ENCODE measurements at places on chromosomes 5 and 9. TPM values are rescaled to one million over a fixed set of nuclear protein-coding genes. Genes with fewer than 3 reads are reported as not detected.

GRCh38 chr5:111784491-111785181, 27.6 kb upstream of the NREP start:
- DNase-seq, result no peak
- H3K27me3 ChIP-seq, result no peaks in the 10 kb centered on the region
- H3K36me3 ChIP-seq, result no peaks in the 10 kb centered on the region
- H3K27ac ChIP-seq, result peak overlapping the region; percentile 58

DNA sequence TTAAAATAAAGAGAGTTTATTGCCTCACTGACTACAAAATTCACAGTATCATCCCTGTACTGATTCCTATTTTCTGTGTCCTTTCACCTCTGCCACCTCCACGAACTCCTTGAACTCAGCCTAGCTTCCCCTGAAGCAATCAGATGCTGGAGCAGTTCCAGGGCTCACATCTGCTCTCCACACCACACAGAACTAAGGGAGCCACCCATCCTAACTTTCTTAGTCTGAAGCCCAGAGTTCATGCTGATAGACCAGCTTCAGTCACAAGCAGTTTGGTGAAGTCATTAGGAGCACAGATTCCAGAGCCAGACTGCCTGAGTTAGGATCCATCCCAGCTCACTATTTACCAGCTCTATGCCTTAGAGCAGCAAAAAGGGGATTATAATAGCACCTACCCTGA, 15.6 kb upstream of the EPB41L4A start:
- no peak overlapping the region for H3K4me3 ChIP-seq
- H3K4me1 ChIP-seq, result no peaks in the 10 kb centered on the region
- H3K27ac ChIP-seq, result no peak overlapping the region
- no peaks in the 10 kb centered on the region for H3K27me3 ChIP-seq
- H3K36me3 ChIP-seq, result no peaks in the 10 kb centered on the region

DNA sequence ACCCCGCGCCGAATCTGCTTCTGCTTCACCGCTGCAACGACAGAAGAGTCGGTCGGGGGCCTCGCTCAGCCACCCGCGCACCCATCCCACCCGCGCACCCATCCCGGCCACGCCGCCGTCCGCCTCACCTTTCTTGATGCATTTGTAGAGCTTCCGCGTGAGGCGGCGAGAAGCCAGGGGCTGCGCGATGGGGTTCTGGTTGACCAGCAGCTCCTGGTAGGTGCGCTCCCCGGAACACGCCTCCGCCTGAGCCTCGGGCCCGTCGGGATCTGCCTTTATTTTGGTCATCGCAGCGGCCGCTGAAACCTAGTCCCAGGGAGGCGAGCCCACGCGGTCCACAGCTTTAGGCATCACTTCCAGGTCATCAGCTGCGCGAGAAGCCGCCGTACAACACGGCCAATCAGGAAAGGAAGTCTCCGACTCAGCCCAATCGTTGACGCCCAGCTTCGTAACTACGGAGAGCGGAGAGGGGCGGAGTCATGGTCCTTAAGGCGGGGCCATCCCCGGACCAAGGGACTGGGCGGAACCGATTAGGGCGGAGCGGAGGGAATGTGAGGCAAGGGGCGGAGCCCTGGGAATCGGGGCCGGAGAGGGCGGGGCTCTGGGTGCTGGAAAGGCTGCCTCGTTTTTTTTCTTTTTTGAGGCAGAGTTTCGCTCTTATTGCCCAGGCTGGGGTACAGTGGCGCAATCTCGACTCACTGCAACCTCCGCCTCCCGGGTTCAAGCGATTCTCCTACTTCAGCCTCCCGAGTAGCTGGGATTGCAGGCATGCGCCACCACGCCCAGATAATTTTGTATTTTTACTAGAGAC, at the start of gene NHP2:
Gene NHP2 (minus strand): TSS at position 356 of the 811 bp plus-strand sequence. CDS start 68 bp downstream, at position 288.
- no peaks in the 10 kb centered on the region for H3K27me3 ChIP-seq
- H3K36me3 ChIP-seq, result peaks cover 19% of the 10 kb centered on the region
- peaks cover 7% of the 10 kb centered on the region for H3K4me1 ChIP-seq
- DNase-seq, result peak; percentile 99

- DNase-seq, result no peak
- no peaks in the 10 kb centered on the region for H3K4me1 ChIP-seq
- no peaks in the 10 kb centered on the region for H3K36me3 ChIP-seq
- no peak overlapping the region for H3K4me3 ChIP-seq
- no peak overlapping the region for H3K27ac ChIP-seq
Measured at GRCh38 chr5:156707750-156708149, 142.3 kb upstream of the PPP1R2B start.

DNA sequence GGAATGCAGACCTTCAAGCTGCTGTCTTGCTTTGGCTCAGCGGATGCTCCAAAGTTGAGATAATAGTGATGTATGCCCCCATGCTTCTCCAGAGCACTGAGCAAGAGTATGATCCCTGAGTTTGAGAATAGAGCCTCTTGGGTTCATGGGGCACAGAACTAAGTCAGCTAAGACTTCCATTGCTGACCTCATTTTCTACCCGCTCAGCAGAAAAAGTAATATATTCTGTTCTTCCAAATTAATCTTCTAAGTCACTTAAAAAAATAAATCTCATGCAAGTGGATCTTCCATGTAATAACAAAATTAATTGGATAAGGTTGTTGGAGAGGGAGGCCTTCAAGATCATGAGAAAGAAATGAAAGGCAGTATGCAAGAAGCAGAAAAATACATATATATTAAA, 483.9 kb downstream of the DNAH5 start:
- no peak overlapping the region for H3K4me3 ChIP-seq
- no peak overlapping the region for H3K27ac ChIP-seq
- no peaks in the 10 kb centered on the region for H3K27me3 ChIP-seq
- H3K36me3 ChIP-seq, result no peaks in the 10 kb centered on the region
- DNase-seq, result no peak

- DNase-seq, result peak; percentile 80
- H3K27ac ChIP-seq, result peak overlapping the region; percentile 90
- no peaks in the 10 kb centered on the region for H3K27me3 ChIP-seq
Measured at GRCh38 chr5:66958201-66958979, 238.2 kb downstream of the CD180 start.

GRCh38 chr5:145979270-145980223, 43.2 kb downstream of the SH3RF2 start:
- DNase-seq, result no peak
- no peaks in the 10 kb centered on the region for H3K36me3 ChIP-seq
- no peak overlapping the region for H3K4me3 ChIP-seq
- no peak overlapping the region for H3K27ac ChIP-seq
- H3K27me3 ChIP-seq, result no peaks in the 10 kb centered on the region
- H3K4me1 ChIP-seq, result peaks cover 5% of the 10 kb centered on the region

- peak overlapping the region; percentile 47 for H3K27ac ChIP-seq
- no peaks in the 10 kb centered on the region for H3K36me3 ChIP-seq
- H3K4me3 ChIP-seq, result no peak overlapping the region
- H3K27me3 ChIP-seq, result no peaks in the 10 kb centered on the region
- DNase-seq, result peak; percentile 44
Measured at GRCh38 chr5:151085517-151086041, 4.7 kb upstream of the TNIP1 start.

DNA sequence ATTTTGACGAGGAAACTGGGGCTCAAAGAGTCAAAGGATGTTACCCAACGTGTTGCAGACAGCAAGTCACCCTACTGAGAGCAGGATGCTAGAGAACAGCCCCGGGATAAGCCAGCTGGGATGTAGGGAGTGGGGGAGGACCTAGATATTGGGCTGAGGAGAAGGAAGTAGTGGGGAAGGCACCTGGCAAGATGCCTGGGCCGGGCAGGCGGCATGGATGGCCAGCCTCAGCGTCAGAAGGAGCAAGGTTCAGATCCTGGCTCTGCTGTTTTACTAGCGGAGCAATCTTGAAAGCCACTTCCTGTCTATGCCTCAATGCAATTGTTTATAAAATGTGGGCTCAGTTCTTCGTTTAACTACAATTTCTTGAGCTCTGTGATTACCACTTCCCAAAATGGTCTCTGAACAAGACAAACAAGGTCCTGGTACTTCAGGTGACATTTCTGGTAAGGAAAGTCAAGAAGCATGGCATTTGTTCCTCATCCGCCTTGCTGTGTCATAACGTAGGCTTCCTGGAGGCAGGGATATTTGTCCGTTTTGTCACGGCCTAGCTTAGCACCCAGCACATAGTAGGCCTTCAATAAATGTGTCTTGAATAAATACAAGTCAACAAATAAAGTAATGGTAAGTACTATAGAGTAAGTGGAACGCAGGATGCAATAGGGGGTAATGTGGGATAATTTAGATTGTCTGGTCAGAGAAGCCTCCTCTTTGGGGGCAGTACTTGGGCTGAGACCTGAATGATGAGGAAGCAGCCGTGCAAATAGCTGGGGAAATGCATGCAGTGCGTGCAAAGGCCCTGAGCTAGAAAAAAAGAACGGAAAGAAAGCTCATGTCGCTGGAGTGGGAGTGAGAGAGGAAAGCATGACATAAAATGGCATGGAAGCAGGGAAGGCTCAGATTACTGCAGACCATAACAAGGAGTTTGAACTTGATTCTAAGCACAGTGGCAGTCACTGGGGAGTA, 70.5 kb downstream of the SMIM23 start:
- no peaks in the 10 kb centered on the region for H3K27me3 ChIP-seq
- H3K27ac ChIP-seq, result no peak overlapping the region
- no peaks in the 10 kb centered on the region for H3K36me3 ChIP-seq
- DNase-seq, result peak; percentile 32

DNA sequence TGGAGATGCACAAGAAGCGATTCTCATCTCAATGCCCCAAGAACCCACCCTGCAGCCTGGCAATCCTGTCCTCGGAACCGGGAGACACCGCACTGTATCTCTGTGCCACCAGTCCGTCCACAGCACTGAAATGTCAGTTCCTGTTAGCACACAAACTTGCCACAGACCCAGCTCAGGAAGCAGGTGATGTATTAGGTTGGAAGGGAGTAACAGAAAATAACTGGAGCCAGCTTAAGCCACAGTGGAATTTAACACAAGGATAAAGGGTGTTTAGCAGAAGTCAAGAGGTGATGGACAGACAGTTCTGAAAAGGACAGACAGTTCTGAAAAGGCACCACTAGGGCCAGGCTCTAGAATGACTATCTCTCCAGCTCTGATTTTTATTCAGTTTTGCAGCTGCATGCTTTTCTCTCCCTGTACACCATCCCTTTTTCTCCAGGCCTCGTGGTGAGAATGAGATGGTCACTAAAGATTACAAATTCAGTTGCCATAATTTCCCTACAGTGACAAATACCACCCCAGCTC, 114.4 kb downstream of the ANKRD18B start:
- H3K27me3 ChIP-seq, result peaks cover 41% of the 10 kb centered on the region
- DNase-seq, result no peak
- H3K4me3 ChIP-seq, result no peak overlapping the region
- no peaks in the 10 kb centered on the region for H3K4me1 ChIP-seq
- H3K36me3 ChIP-seq, result no peaks in the 10 kb centered on the region

DNA sequence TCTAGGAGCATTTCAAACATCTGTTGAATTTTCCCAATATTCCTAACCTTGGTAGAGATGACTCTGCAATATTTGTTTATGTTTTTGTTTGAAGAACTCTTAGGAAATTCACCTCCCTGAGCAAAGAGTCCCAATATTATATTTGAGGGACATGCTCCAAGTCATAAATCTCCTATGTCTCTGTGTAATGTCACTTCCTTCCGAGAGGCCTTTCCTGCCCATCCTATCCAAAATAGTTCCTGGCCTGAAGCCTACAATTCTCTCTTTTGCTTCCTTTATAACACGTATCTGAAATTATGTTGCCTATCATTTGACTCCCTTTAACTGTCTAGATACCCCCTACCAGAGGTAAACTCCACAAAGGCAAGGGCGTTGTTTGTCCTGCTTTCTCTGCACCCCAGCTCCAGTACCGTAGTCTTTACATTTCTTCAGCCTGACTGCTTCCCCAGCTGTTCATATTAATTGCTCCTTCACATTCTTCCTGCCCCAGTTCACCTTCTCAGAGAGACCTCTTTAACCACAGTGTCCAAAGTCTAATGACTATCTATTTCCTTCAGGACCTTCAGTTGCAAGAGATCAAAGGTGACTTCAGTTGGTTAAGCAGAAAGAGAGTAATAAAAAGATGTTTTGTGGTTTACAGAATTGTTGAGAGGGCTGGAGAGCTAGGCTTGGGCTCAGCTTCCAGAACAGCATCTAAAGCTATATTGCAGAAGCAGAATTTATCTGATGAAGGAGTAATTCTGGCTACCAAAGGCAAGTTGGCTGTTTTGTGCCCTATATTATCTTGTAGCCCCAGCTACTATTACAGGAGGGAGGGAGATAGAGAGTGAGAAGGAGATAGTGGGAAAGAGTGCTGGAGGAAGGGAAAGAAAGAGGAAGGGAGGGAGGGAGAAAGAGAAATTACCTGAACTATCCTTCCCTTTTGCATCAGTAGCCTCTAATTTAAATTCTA, 109.3 kb upstream of the TMEM161B start:
- no peaks in the 10 kb centered on the region for H3K4me1 ChIP-seq
- DNase-seq, result no peak
- H3K27ac ChIP-seq, result no peak overlapping the region
- no peaks in the 10 kb centered on the region for H3K36me3 ChIP-seq
- no peaks in the 10 kb centered on the region for H3K27me3 ChIP-seq

DNA sequence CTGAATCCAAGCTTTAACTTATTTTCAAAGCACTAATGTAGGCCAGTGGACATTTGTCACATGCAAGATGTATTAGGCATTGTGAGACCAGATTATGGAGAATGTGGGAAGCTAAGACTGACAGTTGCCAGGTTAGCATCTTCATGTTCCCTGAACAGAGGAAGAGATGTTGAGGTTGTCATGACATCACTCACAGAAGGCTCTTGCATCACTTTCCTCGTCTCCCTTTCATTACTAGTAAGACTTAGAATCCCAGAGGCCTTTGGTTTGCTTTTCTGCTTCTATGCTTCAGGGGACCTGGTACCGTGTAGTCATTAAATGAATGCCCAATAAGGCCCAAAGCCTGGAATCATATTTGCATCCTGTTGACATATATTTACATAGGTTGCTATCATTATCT, 76.4 kb upstream of the RPS23 start:
- H3K27me3 ChIP-seq, result no peaks in the 10 kb centered on the region
- no peaks in the 10 kb centered on the region for H3K36me3 ChIP-seq
- no peak overlapping the region for H3K4me3 ChIP-seq
- peaks cover 17% of the 10 kb centered on the region for H3K4me1 ChIP-seq
- no peak for DNase-seq
- no peak overlapping the region for H3K27ac ChIP-seq

DNA sequence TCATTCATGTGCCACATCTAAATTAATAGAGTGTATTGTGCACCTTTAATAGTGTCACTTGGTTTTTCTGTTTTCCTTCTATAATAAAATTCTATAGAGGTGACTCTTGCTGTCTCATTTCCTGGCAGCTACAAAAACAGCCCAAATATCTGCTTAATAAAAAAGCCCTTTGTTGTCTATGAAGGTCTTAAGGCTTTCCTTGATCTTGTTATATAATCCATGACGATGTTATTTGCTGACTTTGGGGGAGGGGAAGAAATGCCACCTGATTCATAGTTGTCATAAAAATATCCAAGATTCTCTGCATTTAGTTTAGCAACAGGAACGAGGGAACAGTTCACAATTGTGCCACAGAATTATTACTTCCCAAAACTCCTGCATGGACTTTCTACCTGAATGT, 31.3 kb downstream of the CPEB4 start:
- peak; percentile 47 for DNase-seq
- no peak overlapping the region for H3K4me3 ChIP-seq
- no peaks in the 10 kb centered on the region for H3K27me3 ChIP-seq
- H3K36me3 ChIP-seq, result no peaks in the 10 kb centered on the region

Gene PWWP2A
- 12.5 TPM for total RNA-seq

Gene GMCL2
- total RNA-seq, result not detected

Gene PCDHB16
- total RNA-seq, result 0.18 TPM

Gene PCDHB13
- total RNA-seq, result 0.18 TPM

Measured in IMR-90 (cell line).